ENCODE measurements at places on chromosomes 12 and 14. TPM values are rescaled to one million over a fixed set of nuclear protein-coding genes. Genes with fewer than 3 reads are reported as not detected.

JAG2 gene
- total RNA-seq, result 7.6 TPM

GMPR2 gene
- 60.9 TPM for total RNA-seq

TAPBPL gene
- 12.1 TPM for total RNA-seq

DNA sequence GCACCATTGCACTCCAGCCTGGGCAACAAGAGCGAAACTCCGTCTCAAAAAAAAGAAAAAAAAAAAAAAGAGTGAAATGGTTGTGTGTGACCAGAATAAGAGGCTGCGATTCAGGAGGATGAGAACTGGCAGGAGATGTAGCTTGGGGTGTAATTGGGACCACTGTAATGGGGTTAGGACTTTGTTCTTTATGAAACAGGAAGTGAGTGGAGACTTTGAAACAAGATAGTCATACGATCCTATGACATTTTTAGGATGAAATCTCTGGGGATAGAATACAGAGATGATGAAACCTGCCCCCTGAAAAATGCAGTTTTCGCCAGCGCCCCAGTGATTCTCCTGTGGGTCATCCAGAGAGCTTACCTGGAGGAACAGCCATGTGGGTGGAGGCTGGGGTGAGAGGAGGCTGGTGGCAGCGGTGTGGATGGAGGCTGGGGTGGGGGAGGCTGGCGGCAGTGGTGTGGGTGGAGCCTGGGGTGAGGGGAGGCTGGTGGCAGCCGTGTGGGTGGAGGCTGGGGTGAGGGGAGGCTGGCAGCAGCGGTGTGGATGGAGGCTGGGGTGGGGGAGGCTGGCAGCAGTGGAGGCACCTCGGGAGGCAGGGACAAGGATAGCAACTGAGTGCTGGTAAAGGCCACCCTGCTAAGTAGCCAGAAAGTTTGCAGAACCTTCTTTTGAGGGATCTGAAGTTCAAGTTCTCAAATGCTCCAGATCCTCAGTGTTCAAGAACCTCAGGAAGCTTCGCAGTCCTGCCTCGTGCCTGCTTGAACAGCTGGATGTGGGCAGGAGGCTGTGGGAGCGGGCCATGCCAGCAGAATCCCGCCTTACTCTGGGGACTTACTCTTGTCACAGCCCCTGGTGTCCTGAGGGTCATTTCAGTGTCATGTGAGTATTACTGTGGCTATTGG is 20.2 kb downstream of the FBXL14 start:
- no peak for DNase-seq

DNA sequence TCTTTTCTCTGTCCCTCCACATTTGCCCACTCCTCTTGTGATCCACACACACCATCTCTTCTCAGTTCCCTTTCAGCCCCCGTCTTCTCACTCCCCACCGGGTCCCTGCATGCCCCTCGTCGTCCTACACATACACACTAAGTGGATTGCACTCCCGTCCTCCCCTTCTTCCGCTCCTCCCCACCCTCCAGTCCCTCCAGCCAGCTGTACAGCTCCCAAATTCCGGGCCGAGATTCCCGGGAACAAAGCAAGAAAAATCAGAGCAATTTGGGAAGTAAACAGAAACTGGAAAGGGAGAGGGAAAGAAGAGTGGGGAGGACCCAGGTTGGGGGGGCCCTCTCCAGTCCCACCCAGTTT is 282 bp upstream of the IGFBP6 start:
- no peak for DNase-seq

DNA sequence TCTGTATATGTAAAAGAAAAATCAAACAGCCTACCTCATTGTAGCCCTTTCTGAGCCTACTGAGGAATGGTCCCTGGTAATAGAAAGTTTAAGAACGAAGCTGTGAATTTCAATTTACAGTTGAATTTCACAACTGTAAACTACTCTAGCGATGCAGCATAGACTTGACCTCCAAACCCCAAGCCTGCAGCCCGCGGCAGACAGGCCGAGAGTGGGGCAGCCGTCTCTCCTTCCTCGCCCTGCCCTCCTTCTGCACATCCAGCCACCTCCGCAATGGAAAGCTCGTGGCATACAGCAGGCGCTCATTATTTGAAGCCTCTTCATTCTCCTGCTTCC is 15.3 kb downstream of the RNASE2 start:
- DNase-seq, result no peak
